NCI-H2227 treated with DMSO at 0.1 percent for 48 hours (cell line): ENCODE measurements at places on chromosomes 12 and 14.
A peak's percentile ranks its signal among the peaks of the same experiment; 100 is the strongest.

DNA sequence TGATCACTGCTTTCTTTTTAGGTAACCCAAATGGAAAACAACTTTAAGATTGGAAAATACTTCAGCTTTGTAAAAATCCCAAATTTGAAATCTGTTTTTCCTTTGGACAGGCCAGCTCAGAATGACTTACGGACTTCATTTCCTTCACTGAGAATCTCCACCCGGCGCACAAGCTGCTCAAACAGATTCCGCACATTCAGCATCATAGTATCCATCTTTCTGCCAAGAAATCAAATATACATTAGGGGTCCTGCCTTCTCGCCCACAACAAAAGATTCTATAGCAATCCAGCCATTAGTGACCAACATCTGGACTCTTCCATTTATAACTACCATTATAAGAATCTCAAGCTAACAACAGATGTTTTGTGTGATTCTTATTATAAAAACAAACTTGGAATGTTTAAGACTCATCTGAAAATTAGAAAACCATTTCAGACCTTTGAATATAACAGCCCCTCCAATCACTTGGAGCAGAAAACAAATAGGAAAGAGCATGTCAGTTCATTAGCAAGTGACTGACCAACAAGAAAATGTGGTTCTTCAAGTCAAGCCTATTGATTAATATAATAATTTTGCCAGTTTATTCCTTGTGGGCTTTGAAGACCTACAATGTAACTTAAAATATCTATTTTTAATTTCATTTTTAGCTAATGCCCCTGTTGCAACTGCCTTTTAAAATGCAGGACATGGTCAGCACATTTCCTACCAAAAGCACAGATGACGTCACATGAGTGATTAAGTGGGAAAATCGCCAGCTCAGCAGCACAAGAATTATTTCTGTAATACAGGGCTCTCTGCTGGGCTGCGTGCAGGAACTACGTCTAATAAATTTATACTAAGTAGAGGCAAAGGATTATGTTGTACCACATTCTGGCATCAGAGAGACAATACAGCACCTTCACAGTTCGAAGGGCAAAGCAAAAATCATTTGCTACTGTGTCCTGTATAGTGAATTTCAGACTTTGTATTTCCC, 8.5 kb downstream of the RACGAP1 start:
- DNase-seq = peak; percentile 52

- no peak for DNase-seq
Measured at GRCh38 chr12:113391145-113391544, 12.5 kb downstream of the SDS start.

DNA sequence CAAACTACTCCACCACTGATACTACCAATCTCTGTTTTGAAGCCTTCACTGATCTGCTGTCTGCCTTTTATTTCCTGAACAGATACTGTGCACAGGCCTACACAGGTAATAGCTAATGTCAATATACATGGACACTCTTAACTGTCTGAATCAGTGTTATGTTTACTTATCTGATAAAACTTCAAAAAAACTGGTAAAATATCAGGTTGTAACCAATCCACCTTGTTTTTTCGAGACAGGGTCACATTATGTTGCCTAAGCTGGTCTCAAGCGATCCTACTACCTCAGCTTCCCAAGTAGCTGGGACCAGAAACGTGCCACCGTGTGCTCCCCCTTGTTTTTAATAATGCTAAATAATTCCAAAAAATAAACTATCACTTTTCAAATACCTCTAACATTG, 43.5 kb downstream of the HECTD1 start:
- no peak for DNase-seq

DNA sequence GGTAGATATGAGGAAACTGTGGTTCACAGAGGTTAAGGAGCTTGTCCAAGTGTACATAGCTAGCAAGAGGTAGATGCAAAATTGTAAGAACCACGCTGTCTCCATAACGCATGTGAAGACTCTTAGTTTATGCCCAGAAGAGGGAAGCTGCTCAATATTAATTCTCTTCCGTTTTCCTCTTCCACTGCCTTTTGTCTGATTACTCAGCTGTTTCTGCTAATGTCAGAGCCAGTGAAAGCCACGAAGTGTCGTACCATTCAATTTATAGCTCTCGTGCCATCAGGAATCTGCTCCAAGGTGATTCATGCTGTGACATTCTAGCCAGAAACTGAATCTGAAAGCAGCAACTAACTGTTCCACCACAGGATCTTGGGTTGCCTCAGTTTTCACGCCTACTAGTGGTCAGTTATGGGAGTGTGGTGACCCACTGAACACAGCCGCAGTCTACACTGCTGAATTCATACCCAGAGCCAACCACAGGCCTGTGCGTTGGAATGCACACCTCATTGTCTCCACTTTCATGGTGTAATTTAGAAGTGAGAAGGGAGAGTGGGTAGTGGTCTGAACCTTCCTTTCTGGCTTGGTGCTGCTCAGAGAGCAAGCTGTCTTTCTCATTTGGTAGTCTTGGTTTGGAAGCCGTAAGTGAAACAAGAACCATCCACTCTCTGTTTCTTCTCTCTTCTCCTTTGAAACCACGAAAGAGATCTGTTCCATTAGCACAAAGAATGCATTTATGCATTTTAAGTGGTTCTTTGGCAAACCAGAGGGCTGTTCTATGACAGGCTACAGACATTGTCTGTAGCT, 74.2 kb upstream of the NAP1L1 start:
- DNase-seq = peak; percentile 52

DNA sequence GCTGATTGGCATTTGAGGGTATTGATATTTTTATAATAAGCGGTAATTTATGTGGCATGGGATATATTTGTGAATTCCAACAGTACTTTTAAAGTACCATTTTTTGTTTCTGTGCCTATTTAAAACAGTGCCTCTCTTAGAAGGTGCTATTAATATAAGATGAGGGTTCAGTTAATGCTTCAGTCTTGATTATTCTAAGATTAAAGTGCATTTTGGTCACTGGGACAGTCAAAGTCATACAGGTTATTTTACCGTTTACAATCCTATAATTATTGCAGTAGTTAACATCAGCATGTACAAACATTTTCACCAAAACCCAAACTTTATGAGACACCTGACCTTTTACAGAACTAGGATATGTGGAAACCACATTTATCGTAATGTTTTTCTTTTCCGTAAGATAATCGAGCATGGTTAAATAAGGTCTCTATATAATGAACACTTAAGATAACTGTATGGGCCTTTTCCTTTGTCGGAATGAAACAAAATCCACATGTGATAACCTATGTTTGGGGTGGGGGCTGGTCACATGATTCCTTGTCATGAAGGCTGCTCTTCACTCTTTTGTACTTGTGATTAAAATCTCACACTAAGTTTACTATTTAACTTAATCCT, 37.7 kb upstream of the DNM1L start:
- DNase-seq = no peak

DNA sequence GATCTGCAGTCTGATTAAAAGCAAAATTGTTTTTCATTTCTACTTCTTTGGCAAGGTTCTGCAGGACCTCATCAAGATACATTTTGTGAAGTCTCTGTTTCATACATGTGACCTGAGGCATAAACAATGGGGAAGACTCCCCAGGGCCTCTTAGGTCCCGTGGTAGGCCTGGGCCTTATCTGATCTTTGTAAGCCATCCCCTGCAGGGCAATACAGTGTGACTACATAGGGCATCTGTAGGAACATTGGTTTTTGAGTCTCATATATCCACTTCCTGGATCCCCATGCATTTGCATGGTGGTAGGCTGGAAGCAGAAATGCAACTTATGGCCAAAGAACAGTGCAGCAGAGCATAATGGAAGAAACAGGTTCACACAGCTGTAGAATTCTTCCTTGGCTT, 6.0 kb downstream of the FAR2 start:
- no peak for DNase-seq

DNA sequence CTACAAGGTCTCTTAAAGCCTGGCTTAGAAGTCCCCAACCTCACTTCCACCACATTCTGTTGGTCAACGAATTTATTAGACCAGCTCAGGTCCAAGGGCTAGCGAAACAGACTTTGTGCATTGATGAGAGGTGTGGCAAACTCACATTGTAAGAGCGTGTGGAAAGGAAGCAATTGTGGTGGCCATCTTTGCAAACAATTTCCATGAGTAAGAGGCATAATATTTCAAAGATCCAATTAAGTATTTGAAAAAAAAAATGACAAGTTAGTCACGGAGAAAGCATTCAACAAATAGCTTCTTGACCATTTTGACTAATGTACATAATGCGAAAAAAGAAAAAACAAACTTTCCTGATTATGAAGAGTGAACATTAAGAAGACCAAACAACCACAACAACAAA, 7.4 kb downstream of the NR1H4 start:
- DNase-seq = no peak

DNA sequence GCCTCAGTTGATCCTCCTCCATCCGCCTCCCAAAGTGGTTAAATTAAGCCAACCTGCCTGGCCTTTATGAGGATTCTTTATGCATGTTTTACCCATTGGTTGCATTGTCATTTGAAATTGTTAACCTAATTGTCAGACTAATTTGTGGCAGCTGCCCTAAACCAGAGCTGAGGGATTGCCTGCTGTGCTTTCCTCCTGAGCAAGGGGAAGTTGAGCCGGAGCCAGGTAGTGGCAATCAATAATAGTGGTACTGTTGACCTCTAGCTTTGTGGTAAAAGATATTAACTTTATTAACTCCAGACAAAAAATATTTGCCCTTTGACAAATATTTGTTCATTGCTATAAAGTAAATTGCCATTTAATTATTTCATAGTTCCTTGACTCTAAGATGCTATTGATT, 5.6 kb upstream of the HEBP1 start:
- no peak for DNase-seq

DNA sequence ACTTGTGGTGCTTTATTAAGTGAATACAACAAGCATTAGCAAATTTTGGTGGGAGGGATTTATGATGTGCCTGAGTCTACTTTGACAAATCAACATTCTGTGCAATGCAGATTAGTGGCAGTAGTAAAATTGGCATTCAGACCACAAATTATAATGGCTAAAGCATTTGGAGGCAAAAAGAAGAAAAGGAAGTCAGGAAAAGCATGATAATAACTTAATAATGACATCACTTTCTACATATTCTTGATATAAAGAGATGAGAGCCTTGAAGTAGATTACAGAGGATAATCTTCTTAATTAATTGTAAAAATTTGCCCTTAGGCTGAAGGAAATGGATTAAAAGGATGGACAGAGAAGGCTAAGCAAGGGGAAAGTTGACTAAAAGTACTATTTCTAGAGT, 126.0 kb downstream of the SLC6A15 start:
- DNase-seq = no peak

GRCh38 chr14:100285021-100285912, 21.0 kb downstream of the SLC25A29 start:
- DNase-seq = peak; percentile 34
